Right renal pelvis (tissue), 4 donors: ENCODE measurements at places on chromosomes 4 and X.

DNA sequence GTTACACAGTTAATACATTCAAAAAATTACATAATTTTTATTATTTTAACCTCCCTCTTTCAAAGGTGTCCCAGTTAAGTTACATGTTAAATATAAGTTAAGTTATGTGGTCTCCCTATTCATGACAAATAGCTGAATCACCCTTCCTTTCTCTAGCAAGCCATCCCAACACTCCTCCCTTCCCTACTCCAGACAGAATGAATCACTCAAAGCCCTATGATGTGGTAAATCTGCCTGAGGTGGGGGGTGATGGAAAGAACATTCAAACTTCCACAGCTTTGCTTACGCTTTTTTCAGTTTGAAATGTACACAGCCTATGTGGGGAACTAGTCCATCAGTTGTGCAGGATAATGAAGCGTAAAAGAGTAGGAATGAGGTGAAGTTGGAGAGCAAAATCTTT is 90.2 kb downstream of the CXCL13 start:
- DNase-seq: no peak

DNA sequence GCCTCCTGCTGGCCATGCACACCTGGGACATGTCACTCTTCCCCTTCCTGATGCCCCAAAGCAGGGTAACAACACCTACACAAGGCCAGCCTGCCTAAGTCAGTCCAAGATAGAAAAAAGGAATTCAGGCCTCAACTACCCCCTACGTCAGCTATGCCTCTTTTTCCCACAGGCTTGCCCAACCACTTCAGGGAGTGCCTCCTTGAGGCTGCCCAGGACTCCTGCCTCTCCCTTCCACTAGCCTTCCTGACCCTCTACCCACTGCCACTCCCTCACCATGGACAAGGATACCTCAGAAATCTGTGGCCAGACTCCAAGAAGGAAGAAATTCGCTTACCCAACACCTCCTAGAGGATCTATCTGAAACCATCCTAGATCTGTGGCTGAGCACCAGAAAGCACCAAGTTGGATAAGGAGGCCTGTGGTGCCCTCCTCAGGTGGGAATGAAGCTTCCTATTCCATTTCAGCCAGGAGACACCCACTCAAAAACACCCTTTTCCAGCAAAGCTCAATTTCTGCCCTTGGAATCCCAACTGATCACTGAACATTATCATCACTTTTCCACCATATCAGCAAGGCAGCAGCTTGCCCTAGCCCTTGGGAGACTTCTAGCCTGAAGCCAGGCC is 1.8 kb downstream of the KDM5C start:
- DNase-seq: no peak

DNA sequence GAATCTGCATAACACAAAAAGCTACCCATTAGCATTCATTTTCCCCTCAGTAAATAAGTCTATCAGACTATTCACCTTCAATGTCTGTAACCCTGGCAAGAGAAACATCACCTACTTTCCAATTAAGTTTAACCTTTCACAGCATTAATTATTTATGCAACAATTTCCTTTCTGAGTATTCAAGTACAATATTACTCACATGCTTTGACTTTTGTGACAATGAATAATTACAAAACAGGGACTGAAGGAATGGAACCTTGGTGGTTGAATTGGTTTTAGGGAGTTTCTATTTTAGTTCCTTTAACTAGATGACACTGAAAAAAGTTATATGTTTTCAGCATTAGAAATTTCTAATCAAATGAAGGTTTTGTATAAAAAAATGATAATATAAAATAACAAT is 932.3 kb upstream of the EPHA5 start:
- DNase-seq: no peak

DNA sequence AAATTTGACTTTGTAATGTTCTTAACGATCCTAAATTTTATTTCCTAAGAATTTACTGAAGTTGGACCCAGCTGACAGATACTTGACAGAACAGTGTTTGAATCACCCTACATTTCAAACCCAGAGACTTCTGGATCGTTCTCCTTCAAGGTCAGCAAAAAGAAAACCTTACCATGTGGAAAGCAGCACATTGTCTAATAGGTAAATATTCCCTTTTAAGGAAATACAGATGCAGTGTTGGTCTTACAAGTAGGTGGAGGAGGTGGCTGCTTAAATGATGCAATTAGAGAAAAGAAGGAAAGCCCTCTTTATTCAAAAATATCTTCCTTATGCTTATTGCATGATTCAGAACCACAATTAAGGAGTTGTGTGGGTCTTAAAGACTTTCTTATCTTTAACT is 73.5 kb downstream of the RS1 start:
- DNase-seq: no peak

DNA sequence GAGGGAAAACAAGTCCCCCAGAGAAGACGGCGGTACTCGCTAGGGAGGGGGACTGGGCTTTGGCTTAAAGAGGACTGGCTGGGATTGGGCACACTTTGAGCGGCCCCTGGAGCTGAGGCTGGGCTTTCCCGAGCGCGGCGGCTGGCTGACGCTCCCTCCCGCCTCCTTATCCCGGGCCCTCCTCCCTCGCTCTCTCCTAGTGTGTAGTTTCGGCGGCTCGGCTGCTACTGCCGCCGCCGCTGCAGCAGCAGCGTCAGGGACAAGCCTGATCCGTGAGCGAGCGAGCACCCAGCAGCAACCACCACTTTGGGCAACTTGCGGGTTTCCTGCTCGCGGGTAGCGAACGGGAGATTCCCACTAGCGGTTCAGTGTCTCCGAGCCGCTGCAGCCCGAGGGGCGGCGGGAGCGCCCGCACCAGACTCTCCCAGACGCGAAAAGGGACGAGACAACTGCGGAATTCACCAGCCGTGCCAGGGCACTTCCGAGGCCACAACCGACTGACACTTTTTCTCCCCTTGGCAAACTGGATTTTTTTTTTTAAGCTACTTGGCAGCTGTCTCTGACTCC is 632 bp upstream of the PCDH7 start:
- no peak for DNase-seq

DNA sequence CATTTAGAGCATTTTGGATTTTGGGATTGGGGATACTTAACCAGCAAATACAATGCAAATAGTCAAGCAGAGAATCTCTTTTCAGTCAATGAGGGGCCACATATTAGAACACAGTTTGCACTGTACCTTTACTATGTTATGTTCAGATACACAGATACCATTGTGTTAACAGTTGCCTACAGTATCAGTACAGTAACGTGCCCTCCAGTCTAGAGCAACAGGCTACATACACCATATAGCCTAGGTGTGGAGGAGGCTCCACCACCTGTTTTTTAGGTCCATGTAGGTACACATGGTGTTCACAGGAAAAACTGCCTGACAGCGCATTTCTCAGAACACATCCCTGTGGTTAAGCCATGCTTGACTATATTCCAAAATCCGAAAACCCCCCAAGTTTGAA is 9.1 kb downstream of the GRPEL1 start:
- DNase-seq: no peak

DNA sequence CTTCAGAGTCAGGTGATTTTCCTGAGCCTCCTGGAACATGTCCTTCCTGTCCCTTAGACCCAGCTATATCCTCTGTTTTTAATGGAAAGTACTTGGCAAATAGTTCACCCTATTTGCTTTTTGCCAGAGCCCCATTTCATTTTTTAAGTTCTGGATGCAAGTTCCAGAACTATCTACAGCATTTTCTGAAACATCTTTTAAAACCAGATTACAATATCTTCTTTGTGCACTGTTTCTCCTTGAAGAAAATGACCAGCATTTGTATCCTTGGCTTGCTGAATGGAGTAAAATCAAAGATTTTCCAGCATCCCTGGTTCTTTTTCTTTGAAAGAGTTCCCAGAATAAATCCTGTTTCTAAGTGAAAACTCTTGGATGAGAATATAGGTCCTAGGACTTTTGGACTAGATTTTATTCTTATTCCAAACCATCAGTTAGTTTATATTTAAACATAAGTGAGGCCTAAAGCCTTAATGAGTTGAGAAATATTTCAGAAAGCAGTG is 224.3 kb downstream of the ANK2 start:
- DNase-seq: no peak

DNA sequence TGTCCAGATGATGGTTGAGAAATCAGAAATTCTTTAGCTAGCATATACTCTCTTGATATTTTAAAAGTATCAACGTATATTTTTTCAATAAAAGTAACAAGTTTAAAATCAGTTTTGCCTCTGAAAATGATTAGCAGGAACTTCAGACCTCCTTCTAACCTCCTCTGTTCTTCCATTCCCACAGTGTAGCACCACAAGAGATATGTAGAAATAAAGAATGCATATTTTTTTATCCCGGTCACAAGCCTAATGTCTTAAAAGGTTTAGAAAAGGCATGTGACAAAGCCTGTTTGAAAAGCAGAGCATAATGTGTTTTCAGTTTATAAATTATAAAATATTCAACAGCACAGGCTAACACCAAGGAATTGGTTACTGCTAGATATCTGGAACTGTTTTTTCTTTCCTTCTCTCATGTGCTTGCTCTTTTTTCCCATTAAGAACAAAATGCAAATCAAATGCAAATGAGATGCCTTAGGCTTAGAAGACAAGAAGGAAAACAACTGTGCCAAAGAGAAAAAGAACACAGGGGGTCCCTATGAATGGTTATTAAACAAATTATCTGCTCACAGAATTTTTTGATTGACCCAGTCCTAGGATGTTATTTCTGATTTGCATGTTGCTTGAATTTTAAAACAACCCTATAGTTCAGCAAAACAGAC is 351.7 kb upstream of the FAM241A start:
- DNase-seq: no peak

DNA sequence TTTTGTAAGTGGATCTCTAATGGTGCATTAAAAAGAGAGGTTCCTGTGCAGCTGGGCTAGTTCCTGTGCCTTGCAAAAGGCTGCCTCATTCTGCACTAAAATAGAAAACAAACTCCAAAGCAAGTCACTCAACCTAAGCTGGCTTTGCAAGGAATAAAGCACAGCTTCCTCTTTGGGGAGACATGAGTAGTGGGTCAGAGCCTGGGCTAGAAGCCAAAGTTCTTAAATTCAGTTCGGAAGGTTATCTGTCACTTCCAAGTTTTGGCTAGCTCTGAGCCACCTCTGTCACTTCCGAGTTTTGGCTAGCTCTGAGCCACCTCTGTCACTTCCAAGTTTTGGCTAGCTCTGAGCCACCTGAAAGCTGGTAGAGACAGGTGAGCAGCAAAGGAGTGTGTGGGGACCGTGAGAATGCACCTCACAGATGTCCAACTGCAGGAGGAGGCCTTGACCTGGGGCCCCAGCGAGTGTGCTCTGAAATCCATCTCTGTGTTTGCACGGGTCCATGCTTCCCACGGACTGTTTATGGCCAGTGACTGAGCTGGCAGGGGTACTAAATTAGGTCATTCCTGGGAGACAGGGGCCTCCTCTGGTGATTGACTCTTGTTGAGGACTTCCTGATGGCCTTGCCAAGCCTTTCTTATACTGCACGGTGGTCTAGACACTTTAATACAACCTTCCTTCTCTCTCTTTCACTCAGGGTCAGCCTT is 36.4 kb upstream of the MAMLD1 start:
- no peak for DNase-seq

DNA sequence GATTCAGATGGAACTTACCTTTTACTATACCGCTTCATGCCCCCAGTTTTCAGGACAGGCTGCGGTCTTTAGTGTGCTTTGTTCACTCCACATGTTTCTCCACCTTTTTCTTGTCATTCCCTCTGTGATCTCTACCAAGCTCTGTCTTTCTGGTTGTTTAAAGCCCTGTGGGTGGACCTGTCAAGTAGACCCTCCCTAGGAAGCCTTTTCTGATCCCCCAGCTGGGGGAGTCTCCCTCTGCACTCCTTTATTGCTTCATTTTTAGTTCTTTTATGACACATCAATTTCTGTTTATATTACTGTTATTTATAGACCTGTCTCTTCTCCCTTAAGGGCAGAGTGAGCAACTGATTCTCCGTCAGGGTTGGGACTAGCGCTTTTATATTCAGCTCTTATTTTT is 150.2 kb downstream of the C4orf33 start:
- DNase-seq: no peak

DNA sequence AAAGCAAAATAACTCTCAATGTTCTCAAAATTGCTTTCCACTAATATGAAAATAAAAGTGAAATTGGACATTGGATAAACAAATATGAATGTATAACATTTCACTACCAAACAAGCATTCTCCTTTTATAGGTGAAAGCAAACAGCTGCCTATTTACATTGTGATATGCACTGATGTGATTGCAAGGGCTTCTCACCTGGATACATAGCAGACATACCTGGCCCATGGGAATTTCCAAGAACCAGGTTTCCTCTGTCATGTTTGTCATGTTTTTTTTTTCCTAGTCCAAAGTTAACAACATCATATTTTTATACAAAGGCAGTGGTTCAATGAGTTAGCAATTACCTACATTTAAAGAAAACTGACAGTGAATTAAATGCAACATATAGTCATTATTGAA is 228.5 kb downstream of the ANKRD50 start:
- no peak for DNase-seq

DNA sequence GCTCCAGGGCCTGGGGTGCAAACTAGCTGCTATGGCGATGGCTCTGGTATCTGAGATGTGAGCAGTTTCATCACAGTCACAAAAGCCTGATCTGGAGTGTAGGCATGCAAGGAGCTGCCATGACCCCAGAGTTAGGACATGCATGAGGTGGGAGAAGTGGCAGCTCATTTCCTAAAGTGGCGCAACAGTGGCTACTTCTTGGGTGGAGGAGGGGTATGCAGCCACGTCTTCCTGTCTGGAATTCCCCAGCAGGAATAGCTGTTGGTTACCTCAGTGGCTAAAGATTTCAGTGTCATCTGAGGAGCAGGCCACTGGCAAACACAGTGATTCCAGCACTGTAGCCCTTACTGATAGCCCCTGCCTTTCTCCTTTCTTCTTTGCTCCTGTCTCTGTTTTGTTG is 1382.5 kb downstream of the C4orf33 start:
- no peak for DNase-seq

DNA sequence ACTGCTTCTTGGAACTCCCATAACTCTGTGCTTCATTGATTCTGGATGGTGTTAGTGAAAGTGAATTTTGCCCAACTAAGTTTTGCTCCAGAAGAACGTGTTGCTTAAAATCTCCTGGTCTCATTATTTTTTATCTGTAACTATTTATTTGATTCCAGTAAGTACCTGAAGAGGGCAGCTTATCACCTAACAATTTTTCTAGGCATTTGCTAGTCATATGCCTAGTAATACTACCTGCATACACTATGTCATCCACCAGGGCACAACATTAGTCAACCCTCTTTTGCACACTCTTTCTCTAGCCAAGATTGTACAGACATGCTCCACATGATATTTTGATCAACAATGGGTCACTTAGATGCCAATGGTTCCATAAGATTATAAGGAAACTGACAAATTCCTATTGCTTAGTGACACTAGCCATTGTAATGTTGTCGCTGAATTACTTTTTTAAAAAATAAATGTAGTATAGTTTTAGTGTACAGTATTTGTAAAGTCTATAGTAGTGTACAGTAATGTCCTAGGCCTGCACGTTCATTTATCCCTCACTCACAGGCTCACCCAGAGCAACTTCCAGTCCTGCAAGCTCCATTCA is 499.9 kb upstream of the AADAT start:
- DNase-seq: no peak

GRCh38 chr4:110119880-110120279 is 78.5 kb downstream of the ELOVL6 start:
- DNase-seq: no peak

GRCh38 chr4:141307241-141307689 is 86.6 kb downstream of the ZNF330 start:
- DNase-seq: peak; percentile 23
